ENCODE measurements at places on chromosomes 3 and 15. TPM values are rescaled to one million over a fixed set of nuclear protein-coding genes. Genes with fewer than 3 reads are reported as not detected.

The ACKR4 gene
- polyA plus RNA-seq = 0.14 TPM

The CACNA1D gene
- not detected for polyA plus RNA-seq

The FGD5 gene
- polyA plus RNA-seq = not detected

The SPATA12 gene
- 0.08 TPM for polyA plus RNA-seq

The GP9 gene
- not detected for polyA plus RNA-seq

The CCR3 gene
- polyA plus RNA-seq = 0.16 TPM

The BNC1 gene
- polyA plus RNA-seq = 137 TPM

The PXK gene
- polyA plus RNA-seq = 12.9 TPM

The PPP1R14D gene
- polyA plus RNA-seq = not detected

The FAM162A gene
- 118 TPM for polyA plus RNA-seq

The SLC12A8 gene
- 6.9 TPM for polyA plus RNA-seq

The PRSS50 gene
- polyA plus RNA-seq = not detected

The ATP13A5 gene
- polyA plus RNA-seq = not detected

The MUC4 gene
- not detected for polyA plus RNA-seq

The CLDN11 gene
- 0.12 TPM for polyA plus RNA-seq

The SLC25A20 gene
- 27.4 TPM for polyA plus RNA-seq

The AGBL1 gene
- not detected for polyA plus RNA-seq

The GNB4 gene
- 42.2 TPM for polyA plus RNA-seq

The NANOGP8 gene
- polyA plus RNA-seq = not detected

The FETUB gene
- polyA plus RNA-seq = 0.25 TPM

The ERICH6 gene
- not detected for polyA plus RNA-seq

The MRPS25 gene
- polyA plus RNA-seq = 54.5 TPM

The MME gene
- polyA plus RNA-seq = 10.8 TPM

The NOX5 gene
- polyA plus RNA-seq = 0.09 TPM

The LRRIQ4 gene
- not detected for polyA plus RNA-seq

Data from keratinocyte (primary cell).